Stomach (tissue), 19 donors: ENCODE measurements at places on chromosomes 12 and 14. TPM values are rescaled to one million over a fixed set of nuclear protein-coding genes. Genes with fewer than 3 reads are reported as not detected.

The GALNT9 gene
- not detected for total RNA-seq

The LTB4R2 gene
- total RNA-seq, result not detected

The VRTN gene
- total RNA-seq, result not detected

GRCh38 chr14:20873370-20874177, 17.6 kb upstream of the RNASE3 start:
- H3K27me3 ChIP-seq, result no peaks in the 10 kb centered on the region
- no peaks in the 10 kb centered on the region for H3K36me3 ChIP-seq
- peak overlapping the region; percentile 15 for H3K4me3 ChIP-seq

The NRXN3 gene
- total RNA-seq, result 13.6 TPM
